ENCODE measurements at places on chromosomes 5 and 9. TPM values are rescaled to one million over a fixed set of nuclear protein-coding genes. Genes with fewer than 3 reads are reported as not detected.

DNA sequence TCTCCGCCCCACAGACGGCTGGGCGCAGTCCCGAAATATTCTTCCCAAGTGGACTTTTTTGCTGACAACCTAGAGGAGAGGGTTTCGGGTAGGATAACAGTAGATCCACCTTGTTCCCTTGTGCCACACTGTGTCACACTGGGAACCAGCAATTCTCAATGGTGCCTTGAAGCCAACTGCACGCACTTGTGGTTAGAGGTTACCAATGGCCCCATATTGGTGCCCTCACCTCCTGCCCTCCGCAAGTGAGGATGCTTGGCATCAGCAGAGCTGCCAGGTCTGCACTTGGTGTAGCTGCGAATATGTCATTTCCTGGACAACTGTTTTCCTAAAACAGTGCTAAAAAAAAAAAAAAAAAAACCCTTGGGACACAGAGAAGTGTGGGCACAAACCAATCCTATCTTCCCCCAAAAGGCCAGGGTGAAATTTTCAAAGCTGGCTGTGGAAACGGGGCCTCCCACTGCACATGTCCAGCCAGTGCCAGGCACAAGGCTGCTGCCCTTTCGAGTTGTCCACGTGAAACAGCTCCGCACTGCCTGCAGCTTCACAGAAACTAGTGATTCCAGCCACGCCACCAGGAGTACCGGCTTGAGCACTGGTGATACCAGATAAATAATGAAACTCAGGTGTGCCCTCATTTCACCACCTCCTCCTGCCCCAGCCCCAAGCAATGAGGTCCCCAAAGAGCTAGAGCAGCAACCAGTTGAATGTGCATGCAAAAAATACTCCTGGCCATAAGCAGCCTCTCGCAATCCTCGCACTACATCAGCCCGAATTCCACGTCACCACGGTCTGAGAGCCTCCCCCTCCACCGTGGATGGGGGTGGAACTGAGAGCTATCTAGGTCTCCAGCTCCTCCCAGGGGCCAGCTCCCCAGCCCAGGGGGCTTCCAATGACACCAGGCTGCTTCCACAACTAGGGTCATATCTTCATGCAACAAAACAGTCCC, 51.2 kb downstream of the USP20 start:
- H3K4me1 ChIP-seq = peaks cover 50% of the 10 kb centered on the region
- peak overlapping the region; percentile 63 for H3K27ac ChIP-seq
- no peak for DNase-seq
- H3K4me3 ChIP-seq = peak overlapping the region; percentile 6

GRCh38 chr5:65356274-65356673, 125.4 kb downstream of the ADAMTS6 start:
- peaks cover 5% of the 10 kb centered on the region for H3K36me3 ChIP-seq
- H3K4me3 ChIP-seq = no peak overlapping the region
- no peaks in the 10 kb centered on the region for H3K27me3 ChIP-seq
- no peak for DNase-seq
- no peak overlapping the region for H3K27ac ChIP-seq

Gene SERF1B
- 22.7 TPM for total RNA-seq

- H3K27ac ChIP-seq = peak overlapping the region; percentile 32
- no peaks in the 10 kb centered on the region for H3K36me3 ChIP-seq
- no peak overlapping the region for H3K4me3 ChIP-seq
- H3K4me1 ChIP-seq = peaks cover 63% of the 10 kb centered on the region
These were observed 4.6 kb downstream of the PAM start for GRCh38 chr5:102759700-102760099.

DNA sequence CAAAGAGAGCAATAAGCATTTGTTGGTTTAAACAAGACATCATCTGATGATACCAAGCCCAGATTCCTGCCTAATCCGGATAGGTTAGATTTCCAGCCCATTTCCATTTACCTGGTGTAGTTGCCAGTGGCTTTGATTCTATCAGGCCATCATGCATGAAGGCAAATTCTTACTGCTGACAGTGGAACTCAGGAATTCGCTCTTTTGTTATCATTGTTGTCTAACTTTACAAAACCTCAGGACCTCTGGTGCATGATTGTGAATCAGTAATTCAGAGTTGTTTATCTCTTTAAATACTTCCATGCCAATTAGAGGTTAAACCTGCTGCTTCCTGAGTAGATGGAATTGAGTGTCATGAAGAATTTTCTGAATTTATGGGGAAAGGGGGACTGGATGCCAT, 76.5 kb downstream of the C9orf152 start:
- H3K4me3 ChIP-seq = no peak overlapping the region
- H3K27ac ChIP-seq = no peak overlapping the region
- no peaks in the 10 kb centered on the region for H3K27me3 ChIP-seq
- no peak for DNase-seq

Gene PIK3R1
- total RNA-seq = 60.7 TPM

DNA sequence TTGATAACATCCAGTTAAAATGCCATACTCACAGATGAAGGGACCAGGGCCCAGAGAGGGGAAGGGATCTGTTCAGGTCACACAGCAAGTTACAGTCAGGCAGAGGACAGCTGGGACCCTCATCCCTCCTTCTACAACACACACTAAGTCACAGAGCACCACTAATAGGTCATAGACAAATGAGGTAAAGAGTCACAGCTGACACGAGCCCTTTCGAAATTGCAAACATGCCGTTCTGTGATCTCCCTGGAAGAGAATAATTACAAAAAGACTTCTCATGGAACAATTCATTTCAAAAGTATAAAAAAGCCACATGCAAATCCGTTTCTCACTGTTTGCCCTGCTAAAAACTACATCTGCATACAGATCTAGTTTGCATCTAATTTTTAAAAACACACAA, 15.5 kb downstream of the IGFBPL1 start:
- peaks cover 4% of the 10 kb centered on the region for H3K27me3 ChIP-seq
- peaks cover 4% of the 10 kb centered on the region for H3K4me1 ChIP-seq
- no peaks in the 10 kb centered on the region for H3K36me3 ChIP-seq
- no peak overlapping the region for H3K27ac ChIP-seq

DNA sequence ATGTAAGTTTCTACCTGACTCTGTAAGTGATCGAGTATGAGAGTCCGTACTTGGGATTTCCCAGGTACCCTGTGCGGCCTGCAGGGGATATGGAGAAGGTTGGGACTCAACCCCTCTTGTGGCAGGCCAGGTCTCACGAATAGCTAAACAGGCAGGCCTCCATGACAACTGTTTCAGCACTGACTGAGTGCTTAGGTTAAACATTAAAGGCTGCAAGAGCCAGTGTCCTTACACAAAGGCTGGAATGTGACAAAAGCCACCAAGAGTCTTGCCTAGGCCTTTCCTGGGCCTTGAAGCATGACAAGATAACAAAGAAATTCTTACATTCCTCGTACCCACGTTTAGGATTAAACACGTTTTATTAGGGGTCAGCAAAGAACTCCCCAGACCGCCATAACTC, 58.6 kb downstream of the THBS4 start:
- no peak overlapping the region for H3K27ac ChIP-seq
- DNase-seq = no peak
- no peaks in the 10 kb centered on the region for H3K36me3 ChIP-seq
- H3K4me1 ChIP-seq = peaks cover 8% of the 10 kb centered on the region
- no peaks in the 10 kb centered on the region for H3K27me3 ChIP-seq

Gene FBXL7
- total RNA-seq = 32.6 TPM

DNA sequence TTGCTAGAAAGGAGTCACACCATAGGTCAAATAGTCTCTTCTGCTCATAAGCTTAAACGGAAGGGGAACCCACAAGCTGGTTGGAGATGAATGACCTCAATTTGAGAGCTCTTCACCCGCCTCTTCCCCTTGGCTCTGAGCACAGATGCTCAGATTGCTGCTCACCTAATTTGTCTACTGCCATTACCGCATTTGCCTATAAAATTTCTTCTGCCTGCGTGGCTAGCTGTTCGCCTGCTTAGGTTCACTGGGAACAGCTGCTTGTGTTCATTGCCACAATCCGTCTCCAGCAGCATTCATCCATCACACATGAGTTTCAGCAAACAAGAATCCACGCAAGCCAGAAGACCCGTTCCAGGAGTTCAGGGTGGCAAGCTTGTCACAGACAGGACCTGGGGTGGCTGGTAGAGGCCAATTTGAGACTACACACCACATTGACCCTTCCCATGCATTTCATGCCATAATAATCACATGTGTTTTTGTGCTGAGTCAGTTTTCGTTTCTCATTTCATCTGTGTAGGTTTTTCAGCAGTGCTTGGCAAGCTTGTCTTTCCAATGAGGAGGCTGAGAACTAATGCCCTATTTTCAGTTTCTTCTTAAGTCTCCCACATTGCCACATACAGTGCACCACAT, 50.2 kb upstream of the DNAH5 start:
- peaks cover 4% of the 10 kb centered on the region for H3K36me3 ChIP-seq
- H3K4me3 ChIP-seq = no peak overlapping the region
- no peak overlapping the region for H3K27ac ChIP-seq
- no peaks in the 10 kb centered on the region for H3K27me3 ChIP-seq
- H3K4me1 ChIP-seq = no peaks in the 10 kb centered on the region
- DNase-seq = no peak

GRCh38 chr9:471320-471719, 256.7 kb downstream of the DOCK8 start:
- no peaks in the 10 kb centered on the region for H3K27me3 ChIP-seq
- no peaks in the 10 kb centered on the region for H3K36me3 ChIP-seq
- no peak overlapping the region for H3K27ac ChIP-seq
- peak overlapping the region; percentile 28 for H3K4me3 ChIP-seq
- H3K4me1 ChIP-seq = peaks cover 15% of the 10 kb centered on the region

Gene NUTM2G
- 0.15 TPM for total RNA-seq

Gene GFI1B
- total RNA-seq = not detected

Gene SLC31A2
- total RNA-seq = 4.2 TPM

Gene ENTPD2
- total RNA-seq = not detected

GRCh38 chr9:7266911-7267595, 509.3 kb downstream of the KDM4C start:
- no peaks in the 10 kb centered on the region for H3K4me1 ChIP-seq
- no peak overlapping the region for H3K4me3 ChIP-seq
- H3K27me3 ChIP-seq = peaks cover 39% of the 10 kb centered on the region
- no peak overlapping the region for H3K27ac ChIP-seq

Gene LVRN
- 0.46 TPM for total RNA-seq

- H3K27ac ChIP-seq = peak overlapping the region; percentile 97
- H3K4me3 ChIP-seq = peak overlapping the region; percentile 99
- peaks cover 30% of the 10 kb centered on the region for H3K4me1 ChIP-seq
- DNase-seq = no peak
- H3K27me3 ChIP-seq = no peaks in the 10 kb centered on the region
- H3K36me3 ChIP-seq = no peaks in the 10 kb centered on the region
These were observed 1.5 kb downstream of the NDFIP1 start for GRCh38 chr5:142110046-142110531.

- no peaks in the 10 kb centered on the region for H3K27me3 ChIP-seq
These were observed 249.2 kb upstream of the EFNA5 start for GRCh38 chr5:107919969-107920368.

Gene MCTP1
- 1.4 TPM for total RNA-seq

Gene PDLIM4
- total RNA-seq = 59.2 TPM

DNA sequence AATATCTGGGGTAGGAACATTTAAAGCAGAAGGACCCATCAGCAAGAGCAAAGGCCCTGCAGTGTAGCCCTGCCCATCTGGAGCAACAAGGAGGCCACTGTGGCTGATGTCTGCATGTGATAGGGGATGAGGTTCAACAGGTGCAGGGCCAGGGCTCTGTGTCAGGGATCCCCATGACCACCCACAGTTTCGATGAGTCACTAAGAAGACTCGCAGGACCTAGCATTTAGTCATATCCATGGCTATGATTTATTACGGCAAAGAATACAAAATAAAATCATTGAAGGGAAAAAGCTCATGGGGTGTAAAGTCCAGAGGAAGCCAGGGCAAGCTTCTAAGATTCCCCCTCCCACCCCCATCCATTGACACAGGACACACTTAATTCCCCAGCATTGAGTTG, 188.6 kb downstream of the ADGRV1 start:
- H3K36me3 ChIP-seq = no peaks in the 10 kb centered on the region
- no peak for DNase-seq
- no peaks in the 10 kb centered on the region for H3K4me1 ChIP-seq
- H3K27ac ChIP-seq = no peak overlapping the region
- H3K27me3 ChIP-seq = peaks cover 8% of the 10 kb centered on the region

GRCh38 chr5:163478126-163478981, 17.9 kb downstream of the HMMR start:
- H3K4me1 ChIP-seq = peaks cover 4% of the 10 kb centered on the region
- peaks cover 2% of the 10 kb centered on the region for H3K36me3 ChIP-seq
- no peak overlapping the region for H3K4me3 ChIP-seq
- H3K27ac ChIP-seq = no peak overlapping the region
- DNase-seq = no peak

DNA sequence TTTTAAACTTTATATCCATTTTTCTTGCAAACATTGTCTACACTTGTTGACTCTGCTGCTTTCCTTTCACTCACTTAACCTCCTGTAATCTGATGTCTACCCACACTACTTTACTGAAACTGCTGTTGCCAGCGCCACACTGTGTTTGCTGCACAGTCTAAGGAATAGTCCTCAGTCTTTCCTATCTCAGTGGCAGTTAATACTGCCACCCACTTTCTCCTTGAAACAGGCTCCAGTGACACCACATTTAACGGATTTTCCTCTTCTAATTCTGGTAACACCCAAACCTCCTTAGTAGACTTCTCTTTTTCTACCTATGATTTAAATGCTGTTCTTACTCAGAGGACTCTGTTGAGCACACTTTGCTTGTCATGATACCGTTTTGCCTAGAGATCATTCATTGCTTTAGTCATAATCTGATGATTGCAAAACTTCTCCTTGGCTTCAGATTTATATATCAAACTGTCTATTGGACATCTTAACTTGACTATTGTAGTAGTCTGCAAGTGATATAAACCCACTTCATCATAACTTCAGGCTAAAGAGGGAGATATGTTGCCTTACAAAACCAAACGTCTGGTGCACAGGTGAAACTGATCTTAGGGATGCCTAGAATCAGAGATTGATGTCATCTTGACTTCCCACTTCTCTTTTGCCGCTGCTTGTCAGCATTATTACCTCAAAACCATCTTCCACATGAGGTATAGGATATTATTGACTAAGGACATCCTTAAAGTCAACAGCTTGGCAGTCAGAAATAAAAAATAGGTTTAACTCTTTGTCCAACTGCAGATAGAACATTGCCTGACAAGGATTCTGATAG, 94.1 kb downstream of the CDC42SE2 start:
- no peaks in the 10 kb centered on the region for H3K27me3 ChIP-seq
- H3K4me3 ChIP-seq = no peak overlapping the region
- H3K4me1 ChIP-seq = peaks cover 28% of the 10 kb centered on the region
- DNase-seq = no peak
- H3K36me3 ChIP-seq = peaks cover 4% of the 10 kb centered on the region
- no peak overlapping the region for H3K27ac ChIP-seq

Gene ZNF462
- 25.8 TPM for total RNA-seq

Measured in chondrocyte (in vitro differentiated cells).